ENCODE measurements at places on chromosomes 13 and 19.

DNA sequence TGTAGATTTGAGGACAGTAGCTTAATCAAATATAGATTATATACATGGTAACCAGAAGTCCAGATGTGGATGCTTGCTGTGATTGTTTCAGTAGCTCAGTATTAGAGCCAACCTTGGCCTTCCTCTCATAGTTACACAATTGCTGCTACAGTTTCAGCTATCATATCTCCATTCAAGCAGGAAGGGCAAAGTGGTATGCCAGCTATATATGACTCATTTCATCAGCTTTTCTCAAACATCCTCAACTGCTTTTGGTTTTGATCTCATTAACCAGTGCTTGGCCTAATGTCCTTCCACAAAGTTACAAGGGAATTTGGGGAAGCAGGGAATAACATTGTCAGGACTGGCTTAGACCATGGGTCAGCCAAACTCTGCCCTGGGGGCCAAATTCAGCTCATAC, 73.0 kb upstream of the MAB21L1 start:
- DNase-seq, result no peak

- DNase-seq, result no peak
Measured at GRCh38 chr19:10551698-10552301, 8.1 kb downstream of the ATG4D start.

DNA sequence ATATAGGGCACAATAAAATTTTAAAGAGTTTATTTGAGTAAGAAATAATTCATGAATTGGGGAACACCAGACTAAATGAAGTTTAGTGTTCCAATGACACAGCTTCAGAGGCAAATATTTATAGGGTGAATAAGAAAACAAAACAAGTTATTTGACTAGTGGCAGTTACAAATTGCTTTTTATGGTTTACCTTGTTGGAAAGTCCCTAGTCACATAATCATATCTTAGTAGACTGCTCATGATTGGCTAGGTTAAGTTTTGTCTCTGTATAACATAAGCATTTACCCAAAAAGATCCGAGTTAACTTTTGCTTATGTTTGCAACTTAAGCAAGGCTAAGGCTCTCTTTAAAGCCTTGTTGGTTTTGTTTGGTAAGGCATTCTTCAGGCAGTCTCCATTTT, 224.7 kb upstream of the MIR17HG start:
- no peak for DNase-seq

DNA sequence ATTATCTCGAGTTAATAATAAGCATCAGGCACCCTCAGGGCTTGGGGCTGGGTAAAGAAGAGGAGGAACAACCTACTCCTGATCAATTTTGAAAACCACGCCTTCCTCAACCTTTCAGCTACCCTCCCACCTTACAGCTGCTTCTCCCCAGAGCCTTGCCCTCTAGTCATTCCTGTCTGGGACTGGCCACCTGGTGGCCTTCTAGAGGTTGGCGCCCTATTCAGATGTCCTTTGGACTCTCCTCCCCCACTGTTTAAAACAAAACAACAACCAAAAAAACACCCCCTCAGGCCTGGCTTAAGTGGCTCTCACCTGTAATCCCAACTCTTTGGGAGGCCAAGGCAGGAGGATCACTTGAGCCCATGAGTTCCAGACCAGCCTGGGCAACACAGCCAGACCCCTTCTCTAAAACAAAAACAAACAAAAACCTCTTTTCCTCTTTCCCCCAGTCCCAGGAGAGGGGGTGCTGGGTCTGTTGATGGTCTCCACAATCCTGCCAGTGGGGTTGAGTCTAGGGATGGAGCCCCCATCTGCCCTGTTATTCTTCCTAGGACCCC, 62.3 kb downstream of the CCDC70 start:
- DNase-seq, result no peak

DNA sequence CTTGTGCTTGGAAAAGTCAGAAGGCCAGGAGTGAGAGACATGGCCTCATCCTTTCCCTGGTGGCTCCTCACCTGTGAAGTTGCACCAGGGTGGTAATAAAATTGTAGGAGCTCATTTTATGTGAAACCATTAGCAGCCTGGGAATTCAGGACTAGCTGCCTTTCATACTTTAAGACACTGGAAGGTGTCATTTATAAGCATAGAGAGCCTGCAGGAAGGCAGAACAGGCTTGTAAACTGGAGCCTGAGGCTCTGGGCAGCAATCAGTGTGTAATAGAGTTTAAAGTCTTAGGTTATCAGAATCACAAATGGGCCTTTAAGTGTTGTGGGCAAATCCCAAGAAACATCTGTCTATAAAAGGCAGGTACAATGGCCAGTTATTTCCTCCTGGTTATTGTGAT, 127.2 kb downstream of the TM9SF2 start:
- DNase-seq, result no peak

GRCh38 chr13:24680258-24680920, at the start of gene ATP12A:
Gene ATP12A, plus strand, starts transcription at chr13:24680408. Its CDS starts 336 bp downstream, at chr13:24680744.
- DNase-seq, result peak; percentile 50

DNA sequence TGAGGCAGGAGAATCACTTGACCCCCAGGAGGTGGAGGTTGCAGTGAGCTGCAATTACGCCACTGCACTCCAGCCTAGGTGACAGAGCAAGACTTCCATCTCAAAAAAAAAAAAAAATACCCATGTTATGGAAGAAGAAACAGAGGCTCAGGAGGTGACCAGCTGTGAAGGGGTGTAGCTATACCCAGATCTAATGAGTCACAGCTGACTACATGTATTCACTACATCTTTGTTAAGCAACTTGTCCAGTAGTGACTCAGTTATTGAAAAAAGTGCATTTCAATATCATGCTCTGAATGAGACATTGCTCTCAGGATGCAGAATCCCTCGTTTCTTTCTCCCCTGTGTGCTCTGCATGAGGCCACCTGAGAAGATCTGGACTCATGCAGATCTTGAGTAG, 16.1 kb upstream of the SPART start:
- DNase-seq, result no peak

GRCh38 chr19:17775245-17775927, 19.6 kb upstream of the B3GNT3 start:
- no peak for DNase-seq

GRCh38 chr19:3480383-3481091, at the start of gene SMIM24:
Gene SMIM24, minus strand, starts transcription at chr19:3480525. Its CDS starts 62 bp downstream, at chr19:3480463.
- DNase-seq, result no peak

GRCh38 chr19:5179256-5179655, 161.4 kb downstream of the PTPRS start:
- DNase-seq, result no peak

DNA sequence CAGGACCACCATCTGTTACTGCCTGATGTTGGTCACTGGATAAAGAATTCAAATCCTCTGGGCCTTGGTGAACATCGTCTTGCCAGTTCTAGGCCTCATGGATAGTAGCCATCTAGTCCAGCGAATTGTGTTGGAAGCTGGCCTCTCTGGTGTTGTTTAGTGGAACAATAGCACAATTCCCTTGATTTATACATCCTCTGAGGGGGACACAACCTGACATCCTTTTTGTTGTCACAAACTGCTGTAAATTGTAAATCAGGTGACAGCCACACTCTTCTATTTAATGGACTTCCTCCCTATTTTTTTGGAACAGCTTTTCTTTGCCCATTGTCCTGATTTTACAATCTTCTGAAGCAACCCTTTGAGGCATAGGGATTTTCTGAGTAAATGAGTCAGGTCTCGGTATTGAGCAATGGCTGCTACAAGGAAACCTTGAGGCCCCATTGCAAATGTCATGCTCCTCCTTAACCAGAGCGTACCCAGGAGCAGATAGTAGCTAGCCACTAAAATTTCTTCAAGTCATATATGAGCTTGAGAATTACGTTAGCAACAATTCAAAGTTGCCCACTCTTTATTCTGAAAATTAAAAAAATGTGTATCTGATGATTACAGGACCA, 263.3 kb downstream of the COG6 start:
- DNase-seq, result no peak

- DNase-seq, result no peak
Measured at GRCh38 chr19:10687518-10688288, 13.5 kb upstream of the QTRT1 start.

GRCh38 chr13:99968521-99969452, 2.8 kb downstream of the ZIC5 start:
- DNase-seq, result no peak

GRCh38 chr13:110443622-110444225, 117.8 kb downstream of the RAB20 start:
- DNase-seq, result no peak

- DNase-seq, result no peak
Measured at GRCh38 chr13:55432814-55433213, 1707.9 kb upstream of the PRR20A start.

GRCh38 chr19:5086725-5087439, 118.0 kb downstream of the KDM4B start:
- no peak for DNase-seq

GRCh38 chr19:7676854-7677253, at the start of gene MCEMP1:
Gene MCEMP1, plus strand, starts transcription at chr19:7677090. Its CDS starts 31 bp downstream, at chr19:7677121.
- no peak for DNase-seq

DNA sequence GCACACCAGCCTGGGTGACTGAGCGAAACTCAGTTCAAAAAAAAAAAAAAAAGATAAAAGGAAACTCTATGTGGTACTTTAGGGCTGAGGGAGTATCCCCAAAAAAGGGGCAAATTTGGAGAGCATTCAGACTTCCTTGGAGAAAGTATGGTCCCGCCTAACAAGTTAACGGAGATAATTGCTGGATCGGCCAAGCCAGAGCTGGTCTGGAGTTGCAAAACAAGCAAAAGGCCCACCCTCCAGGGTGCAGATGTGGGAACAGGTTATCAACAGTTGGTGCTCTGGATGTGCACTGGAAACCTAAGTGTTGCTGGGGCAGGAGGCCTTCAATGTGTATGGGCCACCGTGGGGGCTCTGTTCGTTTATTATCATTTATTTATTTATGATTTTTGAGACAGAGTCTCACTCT, 2.8 kb downstream of the IQCN start:
- no peak for DNase-seq

DNA sequence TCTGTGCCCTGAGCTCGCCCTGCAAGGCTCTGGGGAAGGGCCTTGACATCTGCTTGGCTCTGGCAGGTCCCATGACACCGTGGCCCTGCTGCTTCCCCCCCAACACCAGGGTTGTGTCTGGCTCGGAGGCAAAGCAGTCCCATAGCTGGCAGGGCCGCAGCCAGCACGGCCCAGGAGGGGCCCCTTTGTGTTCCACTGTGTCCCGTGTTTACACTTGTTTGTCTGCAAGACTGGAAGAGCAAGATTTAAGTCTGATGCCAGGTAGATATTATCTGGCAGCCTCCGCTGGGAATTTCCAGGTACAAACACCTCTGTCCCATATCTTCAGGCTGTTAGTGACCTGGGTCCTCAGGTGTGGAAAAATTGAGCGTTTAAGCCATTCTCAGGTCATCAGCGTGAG, 44.3 kb downstream of the MCF2L start:
- DNase-seq, result no peak

DNA sequence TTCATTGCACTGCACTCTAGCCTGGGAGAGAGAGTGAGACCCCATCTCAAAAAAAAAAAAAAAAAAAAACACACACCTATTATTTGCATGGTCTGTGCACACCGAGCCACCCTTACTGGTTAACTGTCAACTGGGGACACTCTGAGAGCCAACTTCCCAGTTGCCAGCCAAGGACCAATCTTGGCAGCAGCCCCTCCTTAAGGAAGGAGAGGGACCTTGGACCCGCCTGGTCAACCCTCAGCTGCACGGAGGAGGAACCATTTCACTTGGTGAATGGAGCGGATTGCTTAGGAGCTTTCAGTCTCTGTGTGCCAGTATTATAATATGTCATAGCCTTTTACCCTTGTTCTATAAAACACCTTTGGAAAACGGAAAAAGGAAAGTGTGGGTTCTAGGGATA, 24.9 kb downstream of the MICOS13 start:
- DNase-seq, result no peak

GRCh38 chr19:5789886-5790558, 941 bp downstream of the DUS3L start:
- DNase-seq, result no peak

DNA sequence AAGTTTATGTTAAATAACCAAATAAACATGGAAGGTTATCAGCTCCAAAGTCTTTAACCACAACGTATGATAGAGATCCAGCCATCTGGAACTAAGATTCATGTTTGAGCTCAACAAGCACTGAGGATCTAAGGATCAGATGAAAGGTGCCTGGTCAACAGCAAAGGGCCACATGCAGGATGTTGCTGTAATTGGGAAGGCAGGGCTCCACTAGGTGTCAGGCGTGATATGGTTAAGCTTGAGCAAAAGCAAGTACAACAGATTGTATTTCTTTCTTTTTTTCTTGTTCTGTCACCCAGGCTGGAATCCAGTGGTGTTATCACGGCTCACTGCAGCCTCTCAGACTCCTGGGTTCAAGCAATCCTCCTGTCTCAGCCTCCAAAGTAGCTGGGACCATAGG, 12.0 kb downstream of the EBPL start:
- no peak for DNase-seq

- no peak for DNase-seq
Measured at GRCh38 chr13:51638216-51638871, 54.1 kb downstream of the WDFY2 start.

DNA sequence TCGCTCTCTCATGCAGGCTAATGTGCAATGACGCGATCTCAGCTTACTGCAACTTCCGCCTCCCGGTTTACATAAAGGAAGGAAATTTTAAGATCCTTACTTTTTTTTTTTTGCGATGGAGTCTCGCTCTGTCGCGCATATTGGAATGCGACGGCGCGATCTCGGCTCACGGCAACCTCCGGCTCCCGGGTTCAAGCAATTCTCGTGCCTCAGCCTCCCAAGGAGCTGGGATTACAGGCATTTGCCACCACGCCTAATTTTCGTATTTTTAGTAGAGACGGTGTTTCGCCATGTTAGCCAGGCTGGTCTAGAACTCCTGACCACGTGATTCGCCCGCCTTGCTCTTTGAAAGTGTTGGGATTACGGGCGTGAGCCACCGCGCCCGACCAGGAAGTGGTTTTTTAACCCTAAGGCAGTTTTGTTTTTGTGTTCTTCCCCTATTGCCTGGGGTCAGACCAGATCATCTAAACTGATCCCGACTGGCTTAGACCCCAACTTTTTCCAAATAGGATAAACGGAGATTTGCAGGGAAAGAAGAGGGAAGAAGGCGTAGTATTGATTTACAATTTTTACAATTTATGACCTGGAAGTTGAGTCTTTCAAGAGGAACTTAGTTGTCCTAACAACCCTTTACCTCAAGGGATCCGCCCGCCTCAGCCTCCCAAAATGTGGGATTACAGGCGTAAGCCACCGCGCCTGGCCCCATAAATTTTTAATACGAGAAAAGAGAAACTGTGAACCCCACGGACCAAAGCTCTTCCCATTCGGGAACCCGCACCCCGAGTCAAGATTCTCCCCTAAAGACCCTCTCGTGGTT, 142.0 kb downstream of the ZNF737 start:
- no peak for DNase-seq

GRCh38 chr13:46170687-46171086, 11.3 kb downstream of the LCP1 start:
- DNase-seq, result no peak

GRCh38 chr19:17049711-17050280, 23.2 kb upstream of the CPAMD8 start:
- DNase-seq, result no peak

- no peak for DNase-seq
Measured at GRCh38 chr13:33347861-33348260, 62.3 kb upstream of the STARD13 start.
